ENCODE measurements at places on chromosomes 11 and 22.

DNA sequence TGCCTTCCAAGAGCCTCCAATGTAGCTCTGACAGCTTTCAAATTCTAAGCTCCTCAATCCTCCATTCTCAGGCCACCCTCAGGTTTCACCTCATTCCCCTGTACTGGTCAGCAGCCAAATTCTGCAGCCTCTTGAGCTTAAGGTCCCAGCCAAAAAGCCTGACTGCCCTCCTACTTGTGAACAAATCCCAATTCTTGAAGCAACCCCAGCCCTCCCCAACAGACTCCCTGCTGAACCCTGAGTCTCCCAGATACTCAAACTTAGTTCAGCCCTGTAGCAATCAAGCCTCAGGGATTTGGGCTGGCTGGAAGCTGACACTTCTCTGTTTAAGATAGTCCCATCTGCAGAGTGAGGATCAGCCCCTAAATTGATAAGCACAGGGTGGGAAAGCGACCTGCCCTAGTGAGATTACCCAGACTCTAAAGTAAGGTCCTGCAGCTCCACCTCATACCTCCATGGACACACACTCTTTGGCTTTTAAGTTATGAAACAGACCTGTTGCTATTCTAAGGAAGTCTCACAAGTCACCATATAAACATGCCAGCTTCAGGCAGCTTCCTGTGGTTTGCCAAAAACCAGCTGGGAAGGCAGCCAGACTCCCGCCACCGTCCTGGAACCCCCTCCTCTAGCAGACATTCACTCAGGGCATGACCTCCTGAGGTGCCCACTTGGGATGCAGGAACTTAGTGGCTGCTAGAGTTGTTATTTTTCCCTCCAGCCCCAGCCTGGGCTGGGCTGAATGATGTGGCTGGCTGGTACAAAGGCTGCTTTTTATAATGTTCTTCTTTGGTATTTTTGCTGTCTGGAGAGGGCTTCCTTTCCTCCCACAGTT, 82.5 kb upstream of the PICALM start:
- peak; percentile 6 for DNase-seq

DNA sequence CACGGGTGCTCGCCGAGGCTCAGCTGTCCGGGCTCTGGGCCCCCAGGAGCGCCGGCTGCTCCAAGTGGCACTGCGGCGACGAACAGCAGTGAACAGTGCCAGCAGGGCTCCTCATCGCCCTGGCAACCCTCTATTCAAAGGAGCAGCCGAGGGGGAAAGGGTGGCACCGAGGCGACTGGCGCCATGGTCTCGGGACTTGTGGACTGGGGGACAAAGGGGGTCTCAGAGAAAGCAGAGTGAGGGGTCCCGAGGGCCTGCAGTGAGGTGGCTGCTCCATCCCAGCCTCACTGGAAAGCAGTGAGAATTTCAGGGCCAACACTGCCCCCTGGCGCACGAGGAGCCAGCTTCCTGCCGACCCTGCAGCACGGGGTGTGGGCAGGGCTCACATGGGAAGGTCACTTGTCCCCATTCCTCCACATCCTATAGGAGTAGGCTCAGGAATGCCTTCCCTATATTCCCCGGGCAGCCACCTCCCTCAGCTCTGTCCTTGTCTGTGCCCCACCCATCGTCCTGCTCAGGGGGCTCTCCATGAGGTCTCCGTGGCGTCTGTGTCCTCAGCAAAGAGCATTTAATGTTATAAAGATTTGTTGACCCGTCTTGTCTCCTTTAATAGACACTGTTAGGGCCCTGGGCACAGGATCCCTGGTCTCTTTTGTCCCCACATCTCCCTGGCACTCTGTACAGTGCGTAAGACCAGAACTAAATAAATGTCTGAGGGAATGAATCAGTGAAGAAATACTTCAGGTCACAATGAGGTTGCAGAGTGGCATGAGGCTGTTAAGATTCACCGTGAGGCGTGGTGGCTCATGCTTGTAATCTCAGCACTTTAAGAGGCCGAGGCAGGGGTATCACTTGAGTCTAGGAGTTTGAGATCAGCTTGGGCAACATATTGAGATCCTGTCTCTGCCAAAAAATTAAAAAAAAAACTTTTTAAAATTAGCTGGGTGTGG, 26.4 kb downstream of the LRFN4 start:
- DNase-seq = peak; percentile 71

DNA sequence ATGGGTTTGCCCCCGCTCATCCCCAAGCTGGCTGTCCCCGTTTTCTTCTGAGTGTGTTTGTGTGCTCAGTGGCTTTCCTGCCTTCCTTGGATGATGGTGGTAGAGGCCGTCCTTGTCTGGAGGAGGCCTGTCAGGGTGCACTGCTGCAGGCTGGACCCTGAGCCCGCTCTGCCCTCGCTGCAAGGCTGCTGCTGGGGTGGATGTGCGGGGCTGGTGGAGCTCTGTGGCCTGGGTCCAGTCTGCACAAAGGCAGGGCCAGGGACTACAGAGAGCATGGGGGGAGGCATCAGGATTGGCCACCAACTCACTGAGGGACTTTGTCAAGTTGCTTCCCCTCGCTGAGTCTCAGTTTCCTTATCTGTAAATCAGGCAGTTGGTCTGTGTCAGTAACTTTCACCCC, 275.0 kb downstream of the KIRREL3 start:
- no peak for DNase-seq

DNA sequence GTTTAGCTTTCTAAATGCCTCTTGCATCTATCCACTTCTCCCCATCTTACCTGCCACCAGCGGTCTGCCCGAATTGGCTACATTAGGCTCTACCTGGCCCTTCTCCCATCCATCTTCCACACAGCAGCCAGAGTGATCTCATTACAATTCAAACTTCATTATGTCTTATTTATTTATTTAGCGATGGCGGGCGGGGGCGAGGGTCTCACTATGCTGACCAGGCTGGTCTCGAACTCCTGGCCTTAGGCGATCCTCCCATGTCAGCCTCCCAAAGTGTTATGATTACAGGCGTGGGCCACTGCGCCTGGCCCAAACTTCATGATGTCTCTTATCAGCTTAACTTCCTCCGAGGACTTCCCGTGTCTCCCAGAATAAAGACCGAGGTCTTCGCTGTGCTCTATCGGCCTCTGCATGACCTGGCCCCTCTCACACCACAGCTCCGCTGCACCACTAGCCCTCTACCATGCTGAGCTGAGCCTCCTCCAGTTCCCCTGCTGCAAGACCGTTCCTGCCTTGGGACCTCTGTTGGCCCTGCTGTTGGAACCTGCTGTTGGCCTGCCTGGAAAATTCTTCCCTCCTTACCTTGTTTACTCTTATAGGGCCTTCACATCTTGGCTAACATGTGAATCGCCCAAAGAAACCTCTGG, 870 bp upstream of the CTTN start:
- DNase-seq = no peak

- no peak for DNase-seq
Observed at GRCh38 chr11:79708319-79708932, 267.6 kb upstream of the TENM4 start.

- no peak for DNase-seq
Observed at GRCh38 chr11:92735039-92735438, 234.4 kb upstream of the MTNR1B start.

DNA sequence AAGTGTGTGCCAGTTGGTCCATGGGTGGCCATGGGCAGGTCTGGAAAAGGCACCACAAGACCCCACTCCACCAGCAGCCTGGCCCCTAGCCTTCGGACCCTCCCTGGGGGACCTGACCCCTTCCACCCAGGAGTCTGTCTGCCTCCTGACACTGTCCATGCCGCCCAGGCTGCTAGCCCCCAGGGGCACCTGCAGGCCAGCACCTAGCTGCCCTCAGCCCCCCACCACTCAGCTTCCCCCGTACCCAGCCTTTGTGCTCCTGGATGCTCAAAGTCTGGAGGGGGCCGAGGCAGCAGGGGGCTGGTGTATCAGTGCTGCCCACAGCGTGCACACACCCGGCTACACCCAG, 34.3 kb upstream of the OR10G7 start:
- DNase-seq = no peak

GRCh38 chr11:57219021-57219627, 17.9 kb downstream of the APLNR start:
- no peak for DNase-seq

- no peak for DNase-seq
Observed at GRCh38 chr22:44133901-44134571, 46.7 kb upstream of the PARVG start.

DNA sequence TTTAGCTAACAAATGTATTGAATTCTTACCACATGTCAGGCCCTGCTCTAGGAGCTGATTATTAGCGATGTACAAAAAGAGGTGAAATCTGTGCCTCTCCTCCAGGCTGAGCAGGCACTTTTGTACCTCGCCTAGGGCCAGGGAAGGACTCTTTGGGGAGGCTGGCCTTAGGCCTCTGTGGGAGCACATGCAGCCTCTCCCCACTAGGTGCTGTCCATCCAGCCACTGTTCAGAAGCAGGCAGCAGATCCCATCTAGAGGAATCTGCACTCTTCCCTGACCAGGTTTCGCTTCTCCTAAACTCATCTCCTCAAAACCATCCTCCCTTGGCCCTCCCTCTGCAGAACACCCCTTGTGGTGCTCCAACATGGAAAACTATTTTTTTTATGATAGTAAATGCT, 51.9 kb upstream of the WT1 start:
- no peak for DNase-seq

DNA sequence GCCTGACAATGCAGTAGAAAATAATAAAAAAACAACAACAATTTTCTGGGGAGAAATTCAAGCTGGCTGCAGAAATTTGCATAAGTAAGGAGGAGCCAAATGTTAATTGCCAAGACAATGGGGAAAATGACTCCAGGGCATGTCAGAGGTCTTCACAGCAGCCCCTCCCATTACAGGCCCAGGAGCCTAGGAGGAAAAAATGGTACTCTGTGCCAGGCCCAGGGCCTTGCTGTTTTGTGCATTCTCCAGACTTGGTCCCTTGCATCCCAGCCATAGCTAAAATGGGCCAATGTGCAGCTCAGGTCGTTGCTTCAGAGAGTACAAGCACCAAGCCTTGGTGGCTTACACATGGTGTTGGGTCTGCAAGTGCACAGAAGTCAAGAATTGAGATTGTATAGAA, 45.5 kb downstream of the MS4A2 start:
- DNase-seq = no peak

DNA sequence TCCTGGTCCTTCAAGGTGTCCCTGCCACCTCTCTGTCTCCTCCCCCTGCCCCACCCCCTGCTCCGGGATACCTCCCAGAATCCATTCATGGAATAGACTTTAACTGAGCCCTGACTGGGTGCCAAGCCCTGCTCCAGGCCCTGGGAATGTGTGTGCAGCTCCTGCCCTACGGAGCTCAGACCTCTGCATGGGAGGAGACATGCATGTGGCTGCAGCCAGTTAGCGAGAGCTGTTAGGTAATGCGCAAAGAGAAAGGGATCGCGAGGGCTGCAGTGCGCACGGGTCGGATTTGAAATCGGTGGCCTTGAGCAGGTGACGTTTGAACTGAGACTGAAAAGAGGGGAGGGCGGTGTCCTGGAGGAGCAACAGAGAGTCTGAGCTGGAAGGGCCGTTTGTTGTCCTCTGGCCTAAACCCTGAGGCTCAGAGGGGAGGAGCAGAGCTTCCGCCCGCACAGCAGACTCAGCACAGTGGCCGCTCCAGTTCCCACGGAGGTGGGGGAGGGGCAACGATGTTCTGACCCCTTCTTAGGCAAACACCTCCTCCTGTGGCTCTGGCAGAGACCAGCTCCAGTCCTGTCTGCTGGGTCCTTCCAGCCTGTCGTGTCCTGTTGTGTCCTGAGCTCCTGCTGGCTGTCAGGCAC, 19.8 kb upstream of the LRRC10B start:
- peak; percentile 76 for DNase-seq

DNA sequence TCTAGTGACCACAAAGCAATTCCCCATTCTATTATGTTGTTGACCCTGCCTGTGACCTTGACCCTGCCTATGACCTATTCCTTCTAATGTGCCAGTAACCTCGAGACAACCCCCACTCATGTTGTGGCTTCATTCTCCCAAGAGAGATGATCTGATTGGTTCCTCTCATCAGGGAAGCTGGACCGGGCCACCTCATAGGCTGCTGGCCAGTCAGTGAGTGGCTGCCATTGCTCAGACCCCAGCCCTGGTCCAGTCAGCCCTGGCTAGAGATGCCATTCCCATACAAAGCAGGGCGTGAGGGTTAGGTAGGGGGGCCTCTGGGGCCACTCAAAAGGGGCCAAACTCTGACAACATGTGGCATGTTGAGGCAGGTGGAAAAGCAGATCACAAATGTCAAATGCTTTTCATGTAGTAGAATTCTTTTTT, 11.9 kb downstream of the SLC29A2 start:
- no peak for DNase-seq

- DNase-seq = no peak
Observed at GRCh38 chr11:30424844-30425243, 101.9 kb downstream of the ARL14EP start.

GRCh38 chr11:12989428-12990161, 19.5 kb upstream of the RASSF10 start:
- DNase-seq = peak; percentile 22

DNA sequence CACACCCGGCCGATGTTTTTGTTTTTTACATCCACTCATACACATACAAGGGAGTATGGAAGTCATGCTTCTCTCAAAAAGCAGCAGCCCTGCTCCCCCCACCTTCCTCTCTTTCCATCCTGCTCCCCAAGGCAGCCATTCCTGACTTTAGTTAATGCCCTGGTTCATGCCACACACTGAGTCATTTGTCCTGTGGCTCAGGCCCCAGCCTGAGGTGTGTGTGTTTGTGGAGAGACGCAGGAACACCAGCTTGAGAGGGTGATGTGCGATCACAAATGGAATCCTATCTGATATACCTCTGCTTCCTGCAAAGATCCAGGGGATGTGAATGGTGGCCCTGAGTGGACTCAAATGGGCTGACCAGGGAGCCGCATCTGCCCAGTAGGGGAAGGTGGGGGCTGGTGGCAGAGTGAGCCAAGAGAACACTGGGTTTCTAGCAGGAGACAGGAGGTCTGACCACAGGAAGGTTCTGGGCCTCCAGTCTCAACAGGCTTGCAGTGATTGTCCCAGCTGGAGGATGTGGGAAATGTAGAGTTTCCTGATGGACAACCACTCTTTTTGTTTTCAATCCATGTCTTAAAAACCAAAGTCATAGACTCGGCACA, 86.7 kb downstream of the OSBP2 start:
- no peak for DNase-seq

GRCh38 chr11:110777775-110778174, 65.5 kb upstream of the ARHGAP20 start:
- DNase-seq = no peak

Measured in DMS79 (cell line).